ENCODE measurements at places on chromosomes 5 and 9. TPM values are rescaled to one million over a fixed set of nuclear protein-coding genes. Genes with fewer than 3 reads are reported as not detected.

WWC1 gene
- total RNA-seq: 3.1 TPM

GRM6 gene
- not detected for total RNA-seq

SPATA31D4 gene
- not detected for total RNA-seq

GNA14 gene
- under 0.01 TPM for total RNA-seq

ZFP62 gene
- 12.5 TPM for total RNA-seq

PCDHB3 gene
- total RNA-seq: 0.15 TPM

HABP4 gene
- total RNA-seq: 19.3 TPM

ZBED3 gene
- 1.5 TPM for total RNA-seq

FGF10 gene
- total RNA-seq: 1.0 TPM

IL9 gene
- total RNA-seq: not detected

FXN gene
- total RNA-seq: 16.5 TPM

C5orf58 gene
- not detected for total RNA-seq

FGD3 gene
- total RNA-seq: not detected

MZB1 gene
- not detected for total RNA-seq

All from bronchus fibroblast of lung (primary cell).